GM04503 (cell line): ENCODE measurements at places on chromosomes 4 and X.
A peak's percentile ranks its signal among the peaks of the same experiment; 100 is the strongest.

- DNase-seq: no peak
Measured at GRCh38 chr4:185713272-185713671, 98.7 kb downstream of the SORBS2 start.

DNA sequence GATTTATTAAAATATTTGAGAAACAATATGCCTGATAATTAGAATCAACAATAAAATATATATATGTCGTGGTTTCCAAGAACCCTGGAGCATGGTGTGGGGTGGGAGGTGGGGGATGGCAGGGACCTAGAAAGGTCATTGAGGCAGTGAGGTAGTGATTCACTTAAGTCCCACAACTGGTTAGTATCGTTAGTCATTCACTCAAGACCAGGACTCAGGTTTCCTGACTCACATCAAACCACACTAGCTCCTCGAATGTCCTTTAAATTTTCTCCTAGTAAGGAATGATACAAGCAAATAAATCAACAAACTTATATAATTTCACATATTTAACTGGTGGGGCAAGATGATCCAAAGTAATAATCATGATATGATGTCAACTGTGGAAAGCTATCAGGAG lies 158.8 kb upstream of the AADAT start:
- DNase-seq: no peak

DNA sequence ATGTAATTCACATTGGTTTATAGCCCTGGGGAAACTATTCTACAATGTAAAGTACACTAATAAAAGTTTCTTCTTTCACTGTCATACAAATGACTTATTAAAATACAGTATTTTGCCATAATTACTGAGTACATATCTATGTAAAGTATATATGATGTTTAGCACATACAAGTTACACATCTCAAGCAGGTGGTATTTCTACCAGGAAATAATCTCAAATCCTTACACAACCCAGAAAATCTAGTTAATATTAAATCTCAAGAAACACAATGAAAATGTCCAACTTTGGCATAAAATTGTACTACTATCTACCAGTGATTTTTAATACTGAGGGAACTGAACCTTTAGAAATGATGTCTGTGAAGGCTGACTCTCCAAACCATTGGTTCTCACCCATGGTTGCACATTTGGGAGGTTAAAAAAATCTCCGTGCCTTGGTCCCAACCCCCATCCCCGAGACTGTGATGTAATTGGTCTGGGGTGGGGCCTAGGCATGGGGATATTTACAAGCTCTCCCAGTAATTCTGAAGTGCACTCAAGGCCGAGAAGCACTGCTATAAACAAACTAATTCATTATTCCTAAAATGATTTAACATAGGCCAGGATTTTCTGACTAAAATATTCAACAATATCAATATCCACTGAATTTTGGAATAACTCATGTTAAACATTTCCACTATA lies 27.6 kb downstream of the MAP3K15 start:
- DNase-seq: no peak

DNA sequence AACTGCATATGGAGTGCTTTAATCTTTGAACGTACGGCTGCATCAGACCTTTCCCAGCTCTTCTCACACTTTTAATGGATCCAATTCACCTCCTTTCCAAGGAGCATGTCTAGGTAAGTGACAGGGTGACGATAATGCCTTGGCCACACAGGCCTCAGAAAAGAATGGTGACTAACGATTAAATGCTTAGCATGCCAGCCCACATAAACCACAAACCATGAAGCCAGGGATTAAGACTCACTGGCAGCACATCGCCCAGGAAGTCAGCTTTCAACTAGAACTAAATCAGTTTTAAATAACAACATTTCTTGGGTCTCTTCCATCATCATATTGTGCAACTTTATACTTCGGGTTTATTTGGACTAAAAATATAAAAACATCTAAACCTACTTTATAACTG lies 28.7 kb downstream of the INPP4B start:
- DNase-seq: peak; percentile 94

DNA sequence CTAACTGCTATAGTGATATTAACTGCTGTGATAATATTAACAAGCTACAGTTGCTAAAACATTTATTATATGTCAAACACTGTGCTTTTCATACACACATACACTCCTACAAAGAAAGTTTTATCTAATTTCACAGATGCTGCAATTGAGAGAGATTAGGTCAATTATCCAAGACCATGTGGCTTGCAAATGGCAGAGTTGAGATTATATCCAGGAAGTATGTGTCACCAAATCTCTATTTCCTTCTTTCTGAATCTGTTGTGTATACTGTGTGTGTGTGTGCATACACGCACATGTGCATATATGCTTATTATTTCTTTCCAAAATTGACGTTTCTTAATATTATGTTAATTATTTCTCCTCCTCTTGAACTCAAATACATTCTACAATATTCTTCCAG lies 775.9 kb upstream of the FTHL17 start:
- no peak for DNase-seq

DNA sequence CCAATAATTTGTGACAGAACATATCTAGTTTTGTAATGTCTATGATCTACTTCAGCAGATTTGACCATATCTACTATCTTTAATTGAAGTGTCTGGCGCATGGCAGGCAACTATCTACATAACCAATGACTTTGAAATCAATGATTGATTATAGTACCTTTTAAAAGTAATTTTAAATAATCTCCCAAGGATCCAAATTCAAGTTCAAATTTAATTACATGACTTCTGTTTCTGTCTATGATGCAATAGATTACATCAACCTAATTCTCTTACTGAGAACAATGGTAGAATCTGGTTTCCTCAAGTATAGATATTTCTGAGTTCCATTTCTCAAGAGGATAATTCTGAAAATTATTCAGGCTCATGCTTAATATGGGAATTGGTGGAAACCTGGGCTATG lies 177.4 kb upstream of the IL15 start:
- no peak for DNase-seq

DNA sequence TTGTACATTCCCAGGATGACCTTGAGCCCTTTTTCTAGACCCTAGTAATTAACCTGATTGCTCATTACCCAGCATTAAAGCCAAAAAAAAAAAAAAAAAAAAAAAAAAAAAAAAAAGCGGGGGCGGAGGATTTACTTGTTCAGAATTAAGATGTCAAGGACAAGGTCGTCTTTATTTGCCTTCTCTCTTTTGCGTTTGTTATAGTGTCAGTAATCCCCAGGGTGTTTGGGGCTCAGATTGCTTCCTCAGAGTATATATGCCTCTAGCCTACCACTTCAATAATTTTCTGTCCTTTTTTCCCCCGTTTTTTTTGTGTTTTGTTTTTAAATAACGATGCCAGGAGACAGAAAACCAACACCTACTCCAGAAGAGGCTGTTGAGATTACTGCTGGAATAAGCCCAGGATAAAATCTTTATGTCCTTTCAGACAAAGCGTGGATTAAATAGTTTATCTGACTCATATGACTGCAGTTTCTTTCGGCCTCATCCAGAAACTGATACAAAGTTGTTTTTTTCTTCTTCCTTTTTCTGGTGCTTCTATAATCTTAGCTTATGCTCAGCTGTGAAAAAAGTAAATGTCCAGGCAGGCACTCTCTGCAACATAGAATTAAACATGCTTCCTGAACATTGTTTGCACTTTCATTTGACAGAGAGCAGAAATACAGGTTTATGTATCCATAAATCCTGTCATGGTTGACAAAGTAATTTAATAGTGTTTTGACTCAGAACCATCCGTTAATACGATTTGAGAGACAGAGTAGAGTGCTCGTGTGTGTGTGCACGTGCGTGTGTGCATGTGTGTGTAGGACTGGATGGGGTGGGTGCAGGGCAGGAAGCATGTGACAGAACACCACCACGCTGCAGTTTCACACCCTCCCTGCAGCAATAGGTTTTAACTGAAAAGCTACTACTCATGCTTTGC lies 138.6 kb downstream of the AFF1 start:
- no peak for DNase-seq

DNA sequence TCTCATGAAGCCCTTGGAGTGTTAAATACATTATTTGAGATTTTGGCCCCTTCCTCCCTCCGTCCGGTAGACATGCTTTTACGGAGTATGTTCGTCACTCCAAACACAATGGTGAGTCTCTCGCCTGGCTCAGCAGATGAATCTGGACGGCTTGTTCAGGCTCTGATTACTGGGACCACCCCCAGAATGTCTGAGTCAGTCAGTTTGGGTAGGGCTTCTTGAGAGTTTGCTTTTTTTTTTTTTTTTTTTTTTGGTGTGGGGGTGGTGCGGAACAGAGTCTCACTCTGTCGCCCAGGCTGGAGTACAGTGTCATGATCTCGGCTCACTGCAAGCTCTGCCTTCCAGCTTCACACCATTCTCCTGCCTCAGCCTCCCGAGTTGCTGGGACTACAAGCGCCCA lies 62.4 kb upstream of the MSANTD1 start:
- no peak for DNase-seq

GRCh38 chr4:63831590-63832155 lies 577.6 kb downstream of the TECRL start:
- no peak for DNase-seq

- no peak for DNase-seq
Measured at GRCh38 chr4:159607809-159608208, 504.9 kb downstream of the RAPGEF2 start.
